ENCODE measurements at places on chromosomes 5 and 9. TPM values are rescaled to one million over a fixed set of nuclear protein-coding genes. Genes with fewer than 3 reads are reported as not detected.

Gene PLAC8L1
- total RNA-seq = 0.33 TPM

- DNase-seq = no peak
These were observed 119.6 kb upstream of the COL5A1 start for GRCh38 chr9:134521817-134522501.

DNA sequence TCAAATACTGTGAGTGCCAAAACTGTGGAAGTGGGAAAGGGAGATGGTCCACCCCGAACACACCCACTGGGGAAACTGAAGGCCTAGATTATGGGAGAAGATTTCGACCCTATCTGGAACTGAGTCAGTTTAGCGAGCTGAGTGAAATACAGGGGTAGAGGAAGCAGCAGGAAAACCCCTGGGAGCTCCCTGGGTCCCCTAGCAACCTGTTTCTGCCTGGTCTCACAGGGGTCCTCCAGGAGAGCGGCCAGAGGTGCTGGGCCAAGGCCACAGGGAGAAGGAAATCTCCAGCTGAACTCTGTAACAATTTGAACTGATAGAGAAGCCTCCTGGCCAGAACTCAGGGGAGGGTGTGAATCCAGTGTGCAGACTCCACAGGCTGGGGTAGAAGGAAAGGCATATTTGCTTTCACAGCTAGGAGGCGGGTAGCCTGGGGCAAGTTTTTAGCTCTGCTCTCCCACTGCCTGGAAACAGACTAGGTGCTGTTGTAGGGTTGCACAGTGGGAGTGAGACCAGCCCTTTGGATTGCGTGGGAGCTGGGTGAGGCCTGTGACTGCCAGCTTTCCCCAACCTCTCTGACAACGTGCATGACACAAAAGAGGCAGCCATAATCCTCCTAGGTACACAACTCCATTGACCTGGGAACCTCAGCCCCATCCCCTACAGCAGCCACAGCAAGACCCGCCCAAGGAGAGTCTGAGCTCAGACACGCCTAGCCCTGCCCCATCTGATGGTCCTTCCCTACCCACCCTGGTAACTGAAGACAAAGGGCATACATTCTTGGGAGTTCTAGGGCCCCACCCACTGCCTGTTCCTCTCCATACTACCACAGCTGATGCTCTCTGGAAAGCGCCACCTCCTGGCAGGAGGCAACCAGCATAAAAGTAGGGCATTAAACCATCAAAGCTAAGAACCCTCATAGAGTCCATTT lies 78.8 kb upstream of the GPBP1 start:
- peak; percentile 35 for DNase-seq

DNA sequence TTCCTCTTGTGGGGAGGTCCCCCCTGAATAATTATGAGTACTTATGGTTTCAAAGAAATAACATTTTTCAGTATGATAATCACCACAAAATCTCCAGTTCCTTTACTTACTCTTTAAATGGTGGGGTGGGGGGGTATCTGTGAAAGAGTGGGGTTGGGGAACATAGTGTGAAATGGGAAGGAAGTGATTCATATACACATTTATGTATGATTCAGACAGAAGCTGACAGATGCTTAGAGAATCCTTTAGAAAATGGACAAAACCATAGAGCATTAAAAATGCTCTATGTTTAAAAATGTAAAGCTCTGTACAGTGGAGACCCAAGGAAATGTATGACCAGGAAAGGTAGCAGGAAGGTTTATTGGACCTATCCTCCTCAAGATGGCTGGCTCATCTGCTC lies 267.5 kb upstream of the GRIA1 start:
- no peak for DNase-seq

DNA sequence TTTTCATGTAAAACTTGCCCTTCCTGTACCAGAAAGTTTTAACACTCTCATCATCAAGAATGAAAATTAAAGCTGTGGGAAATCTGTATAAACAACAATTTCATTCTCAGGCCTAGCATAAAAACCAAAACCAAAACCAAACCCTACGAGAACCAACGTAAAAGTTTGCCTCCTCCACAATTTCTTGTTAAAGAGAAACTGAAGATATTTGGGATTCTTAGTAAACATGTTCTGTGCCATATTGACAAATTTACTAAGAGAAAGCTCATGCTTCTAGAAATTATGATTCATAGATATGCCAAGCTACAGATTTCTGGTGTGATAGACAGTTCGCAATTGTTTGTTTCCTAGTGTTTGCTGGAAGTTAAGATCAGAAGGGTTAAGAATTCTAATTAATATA lies 801.0 kb upstream of the NUDT12 start:
- DNase-seq = no peak
